HS-27A (cell line): ENCODE measurements at places on chromosomes 5 and 9.

- no peak for DNase-seq
Observed at GRCh38 chr9:128412120-128412790, 8.4 kb upstream of the CERCAM start.

DNA sequence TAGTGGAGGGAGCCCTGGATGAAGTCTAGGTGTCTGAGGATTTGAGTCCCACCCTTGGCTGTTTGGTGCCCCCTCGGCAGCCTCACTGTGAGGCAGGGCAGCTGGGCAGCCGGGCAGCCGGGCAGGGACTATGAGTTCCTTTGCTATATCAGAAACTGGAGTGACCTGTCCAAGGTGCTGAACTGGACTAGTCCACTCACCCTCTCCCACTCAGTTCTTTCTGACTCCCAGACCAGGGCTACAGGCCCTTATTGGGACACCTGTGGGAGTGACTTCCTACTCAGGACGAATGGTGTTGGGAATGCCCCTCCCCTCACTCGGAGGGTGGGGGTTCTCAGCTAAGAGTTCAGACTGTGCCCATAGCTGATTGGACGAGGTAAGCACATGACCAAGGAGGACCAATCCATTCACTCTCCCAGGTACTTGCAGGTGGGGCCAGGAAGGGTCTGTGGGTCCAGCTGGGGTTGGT is 34.1 kb upstream of the RAPGEF1 start:
- DNase-seq = peak; percentile 12

GRCh38 chr5:17398431-17398830 is 99.6 kb upstream of the TAF11L2 start:
- DNase-seq = peak; percentile 92

- peak; percentile 73 for DNase-seq
Observed at GRCh38 chr5:35884191-35884769, 27.6 kb downstream of the IL7R start.

GRCh38 chr9:89714321-89714720 is 109.5 kb downstream of the GADD45G start:
- no peak for DNase-seq

GRCh38 chr5:124480022-124480421 is 266.4 kb downstream of the ZNF608 start:
- no peak for DNase-seq

GRCh38 chr9:136117291-136117915 is 1.3 kb downstream of the TMEM250 start:
- no peak for DNase-seq

DNA sequence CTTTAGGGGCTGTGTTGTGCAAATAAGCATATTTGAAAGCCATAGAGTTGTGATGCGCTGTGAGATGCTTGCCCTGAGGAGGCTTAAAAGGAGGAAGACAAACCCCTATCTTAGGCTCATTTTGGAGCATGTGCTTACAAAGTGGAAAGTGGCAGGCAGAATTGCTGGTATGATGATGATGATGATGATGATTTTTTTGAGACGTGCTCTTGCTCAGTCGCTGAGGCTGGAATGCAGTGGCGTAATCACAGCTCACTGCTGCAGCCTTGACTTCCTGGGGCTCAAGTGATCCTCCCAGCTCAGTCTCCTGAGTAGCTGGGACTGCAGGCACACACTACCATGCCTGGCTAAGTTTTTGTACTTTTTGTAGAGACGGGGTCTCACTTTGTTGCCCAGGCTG is 1.7 kb downstream of the CNOT8 start:
- DNase-seq = no peak

GRCh38 chr9:70883056-70883455 is 238.4 kb downstream of the TRPM3 start:
- peak; percentile 19 for DNase-seq

GRCh38 chr9:4349816-4350418 is 50.0 kb upstream of the GLIS3 start:
- no peak for DNase-seq

GRCh38 chr9:111148052-111149017 is 110.1 kb upstream of the LPAR1 start:
- no peak for DNase-seq

DNA sequence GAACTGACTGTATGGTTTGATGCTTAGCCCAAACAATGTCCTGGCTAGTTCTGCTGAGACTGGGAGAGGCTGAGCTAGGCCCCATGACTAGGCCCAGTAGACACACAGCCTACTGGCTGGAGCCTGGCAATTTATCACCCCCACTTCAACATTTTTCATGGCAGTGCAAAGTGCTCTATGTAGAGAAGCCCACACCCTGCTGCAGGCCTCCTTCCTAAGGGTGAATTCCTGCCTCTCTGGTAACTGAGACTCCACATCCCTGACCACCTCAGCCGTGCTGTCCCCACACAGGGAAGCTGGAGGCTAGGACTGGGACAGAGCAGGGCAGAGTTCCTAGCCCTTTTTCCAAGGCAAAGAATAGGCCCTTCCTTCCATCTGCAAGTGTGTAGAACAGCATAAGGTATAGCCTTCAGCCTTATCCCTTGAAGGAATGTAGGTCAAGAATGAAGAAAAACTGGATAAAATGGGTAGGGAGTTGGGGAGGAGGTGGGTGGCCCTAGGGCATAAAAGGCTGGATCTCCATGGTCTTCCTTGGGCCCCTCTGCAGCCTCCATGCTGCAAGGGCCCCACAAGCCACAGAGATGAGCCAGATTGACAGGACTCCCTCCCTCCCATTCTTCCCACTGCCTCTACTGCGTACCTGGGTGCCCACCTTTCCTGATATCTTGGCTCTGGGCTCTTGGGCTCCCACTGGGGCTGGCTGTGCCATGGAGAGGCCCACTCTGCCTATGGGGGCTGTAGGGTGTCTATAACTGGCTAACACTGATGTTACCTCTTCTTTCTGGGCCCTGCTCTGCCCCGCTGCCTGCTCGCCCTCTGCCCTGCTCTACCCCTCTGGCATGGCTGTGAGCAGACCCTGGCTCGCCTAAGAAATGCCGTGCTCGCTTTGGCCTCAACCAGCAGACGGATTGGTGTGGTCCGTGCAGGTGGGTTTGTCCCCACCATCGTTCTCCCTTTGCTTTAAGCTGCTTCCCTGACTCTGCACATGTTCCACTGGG is 29.8 kb downstream of the TCF7 start:
- no peak for DNase-seq

- DNase-seq = no peak
Observed at GRCh38 chr5:61059499-61059898, 102.8 kb downstream of the SMIM15 start.

- no peak for DNase-seq
Observed at GRCh38 chr9:123923377-123923776, 6.5 kb downstream of the DENND1A start.

DNA sequence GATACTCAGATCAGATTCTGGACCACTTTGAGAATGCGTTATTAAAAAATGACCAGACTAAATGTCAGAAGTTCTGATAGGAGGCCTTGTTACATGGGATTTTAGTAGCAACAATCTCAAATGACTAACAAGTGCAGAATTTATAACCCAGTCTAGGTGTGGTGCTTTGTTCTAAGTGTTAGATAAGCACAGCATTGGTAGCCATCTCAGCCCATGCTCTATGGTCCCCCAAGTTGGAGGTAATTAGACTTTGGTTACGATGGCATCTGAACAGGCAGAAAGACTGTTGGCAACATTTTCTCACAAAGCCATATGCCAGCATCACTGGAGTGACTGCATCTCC is 140.4 kb upstream of the RPS23 start:
- DNase-seq = no peak

DNA sequence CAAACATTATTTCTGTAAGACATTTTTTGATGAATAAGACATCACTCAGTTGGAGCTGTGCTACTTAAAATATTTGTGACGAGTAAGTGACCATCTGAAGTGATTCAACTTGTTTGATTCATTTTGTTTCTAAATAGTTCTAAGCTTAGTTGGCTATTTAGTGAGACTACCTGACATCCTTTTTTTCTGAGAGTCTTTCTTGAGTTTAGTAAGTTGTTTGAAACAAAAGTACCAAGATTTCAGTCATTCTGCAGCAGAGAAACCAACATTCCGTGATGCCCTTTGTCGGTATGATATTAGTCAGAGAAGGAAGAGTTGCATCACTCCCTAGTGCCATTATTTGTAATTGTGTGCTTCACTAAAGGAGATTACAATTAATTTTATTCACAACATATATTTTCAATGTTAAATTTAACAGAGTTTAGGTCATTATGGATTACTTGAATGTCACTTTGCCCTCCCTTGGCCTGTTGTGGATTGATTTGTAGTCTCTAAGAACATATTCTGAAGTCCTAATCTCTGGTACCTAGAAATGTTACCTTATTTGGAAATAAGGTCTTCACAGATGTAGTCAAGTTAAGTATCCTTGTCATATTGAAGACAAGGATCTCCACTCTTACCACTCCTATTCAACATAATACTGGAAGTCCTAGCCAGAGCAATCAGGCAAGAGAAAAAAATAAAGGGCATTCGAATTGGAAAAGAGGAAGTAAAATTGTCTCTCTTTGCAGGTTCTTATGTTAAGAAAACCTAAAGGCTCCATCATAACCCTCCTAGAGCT is 212.2 kb downstream of the PCSK1 start:
- no peak for DNase-seq

DNA sequence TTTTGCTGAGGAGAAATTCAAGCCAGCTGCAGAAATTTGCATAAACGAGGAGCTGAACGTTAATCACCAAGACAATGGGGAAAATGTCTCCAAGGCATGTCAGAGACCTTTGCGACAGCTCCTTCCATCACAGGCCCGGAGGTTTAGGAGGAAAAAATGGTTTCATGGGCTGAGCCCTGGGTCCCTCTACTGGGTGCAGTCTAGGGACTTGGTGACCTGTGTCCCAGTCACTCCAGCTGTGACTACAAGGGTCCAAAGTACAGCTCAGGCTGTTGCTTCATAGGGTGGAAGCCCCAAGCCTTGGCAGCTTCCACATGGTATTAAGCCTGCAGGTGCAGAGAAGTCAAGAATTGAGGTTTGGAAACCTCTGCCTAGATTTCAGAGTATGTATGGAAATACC is 207.5 kb downstream of the DENND1A start:
- DNase-seq = no peak
